NCI-H345 (cell line): ENCODE measurements at places on chromosomes 6 and 20.
A peak's percentile ranks its signal among the peaks of the same experiment; 100 is the strongest.

- no peak for DNase-seq
Observed at GRCh38 chr6:15656145-15656544, 6.7 kb downstream of the DTNBP1 start.

- no peak for DNase-seq
Observed at GRCh38 chr6:21922086-21922485, 328.5 kb downstream of the SOX4 start.

- no peak for DNase-seq
Observed at GRCh38 chr20:59123011-59123677, 40.5 kb upstream of the ZNF831 start.

- DNase-seq = no peak
Observed at GRCh38 chr6:15739353-15739752, 76.5 kb upstream of the DTNBP1 start.

GRCh38 chr6:127547904-127548649, 28.9 kb upstream of the C6orf58 start:
- no peak for DNase-seq

GRCh38 chr6:139468178-139468819, 93.9 kb upstream of the CITED2 start:
- no peak for DNase-seq

DNA sequence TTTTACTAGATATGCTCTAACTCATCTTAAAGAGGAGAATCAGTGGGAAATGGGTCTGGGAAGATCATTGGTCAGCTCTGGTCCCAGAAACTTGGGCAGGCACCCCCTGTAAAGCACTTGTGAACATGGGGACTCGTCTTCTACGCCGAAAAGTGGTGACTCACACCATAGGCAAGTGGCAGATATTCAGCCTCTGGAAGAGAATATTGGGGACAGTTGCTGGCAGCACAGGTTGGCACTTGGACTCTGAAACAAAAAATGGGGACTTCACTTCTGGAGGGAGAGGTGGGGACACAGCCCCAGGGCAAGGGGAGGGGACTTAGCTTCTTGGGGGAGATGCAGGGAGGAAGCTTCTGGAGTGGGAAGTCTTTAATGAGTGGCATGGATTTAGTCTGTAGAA, 11.9 kb upstream of the ZNF343 start:
- DNase-seq = no peak

GRCh38 chr6:131813991-131814390, 6.2 kb downstream of the ENPP1 start:
- DNase-seq = no peak

DNA sequence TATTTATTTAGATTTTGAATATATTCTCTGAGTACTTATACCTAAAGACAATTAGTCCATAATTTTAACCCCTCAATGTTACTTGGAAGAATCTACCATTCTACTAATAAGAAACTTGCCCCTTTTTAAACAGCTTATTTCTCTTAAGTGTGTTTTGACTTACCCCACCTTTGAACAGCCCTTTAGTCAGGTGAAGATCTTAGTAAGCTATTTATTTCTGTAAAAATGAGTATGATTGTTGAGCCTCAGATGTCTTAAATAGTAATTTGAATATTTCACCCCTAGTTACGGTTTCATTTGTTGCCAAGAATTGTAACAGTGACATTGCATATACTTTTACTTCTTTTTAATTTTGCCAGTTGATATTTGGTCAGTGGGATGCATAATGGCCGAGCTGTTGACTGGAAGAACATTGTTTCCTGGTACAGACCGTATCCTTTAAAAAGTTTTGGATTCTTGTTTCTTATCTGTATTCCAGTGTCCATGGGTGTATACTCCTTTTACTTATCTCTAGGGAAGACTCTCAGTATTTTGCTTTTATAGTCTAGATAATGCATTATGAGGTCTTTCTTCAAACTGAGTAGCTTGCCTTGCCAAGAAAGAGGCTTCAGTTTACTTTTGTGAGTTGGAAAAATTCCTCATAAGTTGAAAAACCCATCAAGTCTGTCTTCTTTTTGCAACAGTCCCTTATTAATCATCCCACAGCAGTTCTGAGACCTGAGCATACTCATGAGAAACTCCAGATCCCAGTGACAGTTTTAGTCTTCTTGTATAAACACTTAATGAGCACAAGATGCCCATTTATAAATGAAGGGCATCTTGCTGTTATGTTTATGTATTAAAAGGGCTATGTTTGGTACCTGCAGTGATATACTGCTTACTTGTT, 48.8 kb downstream of the MAPK14 start:
- no peak for DNase-seq

GRCh38 chr6:78117966-78118365, 465.1 kb downstream of the MEI4 start:
- DNase-seq = no peak

- no peak for DNase-seq
Observed at GRCh38 chr6:11146117-11146826, 34.7 kb upstream of the ERVFRD-1 start.

- DNase-seq = no peak
Observed at GRCh38 chr6:113488061-113488460, 369.1 kb upstream of the MARCKS start.

- peak; percentile 77 for DNase-seq
Observed at GRCh38 chr6:109318328-109318876, 63.9 kb downstream of the CD164 start.

DNA sequence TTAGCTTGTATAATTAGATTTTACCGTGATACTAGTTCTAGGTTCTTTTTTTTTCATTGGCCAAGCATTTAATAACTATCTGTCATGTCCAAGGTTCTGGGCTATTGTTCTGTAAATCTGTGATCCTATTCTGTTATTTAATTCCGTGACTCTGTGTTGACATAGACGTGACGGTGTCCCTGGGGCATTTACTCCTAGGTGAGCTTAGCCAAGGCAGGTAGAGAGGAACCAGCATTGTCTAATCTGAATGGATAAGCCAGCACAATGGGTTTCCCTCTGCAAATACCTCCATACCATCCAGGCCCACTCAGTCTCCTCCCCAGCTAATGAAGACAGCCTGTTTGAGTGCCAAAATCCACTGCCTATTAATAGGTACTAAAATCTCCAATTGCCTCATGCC, 8.9 kb upstream of the CDSN start:
- peak; percentile 53 for DNase-seq

- DNase-seq = no peak
Observed at GRCh38 chr6:110173506-110174132, 5.9 kb downstream of the WASF1 start.

DNA sequence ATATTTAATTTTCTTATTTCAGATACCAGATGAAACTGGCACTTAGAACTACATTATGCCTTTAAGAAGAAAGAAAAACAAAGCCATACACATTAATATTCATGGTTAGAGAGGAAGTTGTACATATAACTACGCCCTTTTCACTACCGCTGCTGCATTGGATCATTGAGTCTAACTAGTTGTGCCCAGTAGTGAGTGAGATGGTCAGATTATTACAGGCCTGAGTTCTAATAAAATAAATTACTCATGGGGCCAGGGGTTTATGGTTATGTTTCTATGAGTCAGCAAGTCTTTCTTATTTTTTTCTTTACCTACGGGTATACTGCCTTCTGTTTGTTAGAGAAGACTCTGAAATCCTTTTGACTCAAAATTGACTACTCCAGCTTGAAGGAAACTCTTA, 11.5 kb downstream of the RIOK1 start:
- no peak for DNase-seq

- DNase-seq = no peak
Observed at GRCh38 chr6:56505512-56506260, 137.0 kb downstream of the DST start.

DNA sequence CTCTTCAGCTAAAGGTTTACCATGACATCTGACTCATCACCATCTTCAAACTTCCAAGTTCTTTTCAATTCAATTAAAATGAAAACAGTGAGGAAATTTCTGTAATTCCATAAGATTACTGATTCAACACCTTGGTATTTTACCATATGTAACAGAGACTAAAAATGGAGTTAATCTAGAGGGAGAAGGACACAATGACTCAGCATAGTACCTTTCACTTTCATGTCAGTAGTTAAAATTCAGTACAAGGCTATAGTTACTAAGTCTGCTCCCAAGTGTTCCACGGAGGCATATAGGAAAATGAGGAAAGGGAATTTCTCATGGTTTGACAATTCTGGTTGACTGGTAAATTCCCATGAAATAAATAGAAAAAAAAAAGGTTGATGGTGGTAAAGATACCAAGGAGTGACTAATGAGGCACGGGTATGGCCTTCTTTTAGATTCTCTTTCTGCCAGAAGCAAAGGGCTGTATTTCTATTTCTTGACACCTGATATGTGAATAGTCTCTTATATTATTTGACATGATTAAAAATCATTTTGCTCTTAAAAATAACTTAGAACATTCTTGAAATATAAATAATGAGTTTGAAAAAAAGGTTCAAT, 526.7 kb upstream of the ADGRB3 start:
- no peak for DNase-seq

DNA sequence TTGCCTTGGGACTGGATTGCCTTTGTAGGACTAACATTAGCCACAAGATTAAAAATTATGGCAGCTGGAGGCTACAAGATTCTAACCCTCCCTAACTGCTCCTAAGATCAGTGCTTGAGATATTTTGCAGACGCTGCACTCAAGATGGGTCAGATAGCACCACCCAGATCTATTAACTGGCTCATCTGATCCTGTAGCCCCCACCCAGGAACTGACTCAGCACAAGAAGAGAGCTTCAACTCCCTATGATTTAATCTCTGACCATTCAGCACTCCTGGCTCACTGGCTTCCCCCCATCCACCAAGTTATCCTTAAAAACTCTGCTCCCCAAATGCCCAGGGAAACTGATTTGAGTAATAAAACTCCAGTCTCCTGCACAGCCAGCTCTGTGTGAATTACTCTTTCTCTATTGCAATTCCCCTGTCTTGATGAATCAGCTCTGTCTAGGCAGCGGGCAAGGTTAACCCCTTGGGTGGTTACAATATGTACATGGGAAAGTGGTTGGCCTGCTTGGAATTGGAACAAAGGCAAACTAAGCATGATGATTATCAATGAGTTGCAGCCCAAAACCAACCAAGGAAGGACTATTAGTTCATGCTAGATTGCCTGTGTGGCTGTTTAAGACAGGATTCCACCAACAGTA, 111.3 kb downstream of the OR2B2 start:
- no peak for DNase-seq

DNA sequence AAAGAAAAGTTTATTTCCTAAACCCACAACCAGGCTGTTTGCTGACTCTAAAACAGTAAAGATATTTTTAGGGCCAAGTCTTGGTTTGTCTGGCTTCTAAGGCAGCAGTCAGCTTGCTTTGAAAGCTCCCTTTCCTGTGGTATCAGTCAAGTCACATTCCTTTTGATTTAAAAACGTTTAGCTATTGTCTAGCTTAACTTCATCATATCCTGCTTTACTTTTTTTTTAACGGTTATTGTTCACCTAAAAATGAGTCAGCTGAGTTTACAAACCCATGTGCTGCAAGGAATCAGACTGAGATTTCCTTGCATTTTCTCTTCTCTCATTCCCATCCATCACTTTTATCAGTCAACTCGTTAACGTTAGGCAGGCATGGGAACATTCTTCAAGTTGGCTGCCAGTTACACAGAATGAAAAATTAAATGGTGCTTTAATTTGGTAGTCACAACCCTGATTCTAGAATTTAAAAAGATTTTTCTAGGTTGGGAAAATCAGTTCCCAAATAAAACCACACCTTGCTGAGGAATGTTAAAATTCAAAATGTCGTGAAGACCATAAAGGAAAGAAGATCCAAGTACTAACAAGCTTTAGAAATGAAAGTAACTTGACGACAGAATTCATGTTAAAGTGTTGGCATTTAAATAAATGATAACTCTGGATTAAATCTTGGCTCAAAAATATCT, 45.9 kb downstream of the ELOVL5 start:
- DNase-seq = no peak

DNA sequence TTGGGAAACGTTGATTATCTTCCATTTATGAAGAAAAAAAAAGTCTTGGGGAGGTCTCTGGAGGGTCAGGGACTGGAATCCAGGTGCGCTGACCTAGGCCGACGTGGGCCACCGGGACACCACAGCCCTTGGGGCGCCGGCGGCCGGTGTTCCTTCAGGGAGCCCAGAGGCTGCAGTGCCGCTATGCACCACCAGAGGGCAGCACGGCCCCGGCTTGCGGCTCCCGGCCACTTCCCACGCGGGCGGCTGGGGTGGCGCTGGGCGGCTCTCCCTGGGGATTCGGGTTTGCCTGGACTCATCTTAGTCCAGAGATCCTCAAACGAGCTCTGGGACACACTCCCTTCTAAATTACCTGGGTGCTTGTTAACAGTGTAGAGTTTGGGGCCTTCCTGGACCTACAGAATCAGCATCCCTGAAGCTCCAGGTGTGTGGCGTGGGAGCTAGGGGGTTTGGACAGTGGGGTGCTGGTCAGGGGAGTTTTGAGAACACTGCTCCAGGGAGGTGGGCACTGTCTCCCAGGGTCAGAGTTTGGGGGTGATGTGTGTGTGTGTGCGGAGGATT, 23.0 kb upstream of the GTSF1L start:
- DNase-seq = peak; percentile 73

- no peak for DNase-seq
Observed at GRCh38 chr6:135936606-135937005, 85.1 kb downstream of the PDE7B start.

DNA sequence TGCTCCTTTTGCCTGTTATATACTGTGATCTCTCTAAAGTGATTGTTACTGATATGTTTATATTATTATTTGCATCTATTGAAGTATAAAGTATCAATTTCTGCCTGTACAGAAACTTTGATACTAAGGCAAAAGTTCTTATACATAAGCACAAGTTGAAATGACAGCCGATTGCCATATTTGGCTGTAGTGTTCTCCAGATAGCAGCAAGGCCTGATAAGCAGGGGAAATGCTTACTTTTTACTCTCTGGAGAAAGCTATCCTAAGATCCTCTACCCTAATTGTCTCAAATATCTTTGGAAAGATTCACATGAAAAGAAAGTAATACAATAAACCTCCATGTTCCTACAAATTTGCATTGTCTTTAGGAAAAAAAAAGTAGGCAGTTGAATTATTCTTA, 31.4 kb downstream of the SENP6 start:
- no peak for DNase-seq

- DNase-seq = no peak
Observed at GRCh38 chr6:43846556-43846955, 76.5 kb downstream of the VEGFA start.

DNA sequence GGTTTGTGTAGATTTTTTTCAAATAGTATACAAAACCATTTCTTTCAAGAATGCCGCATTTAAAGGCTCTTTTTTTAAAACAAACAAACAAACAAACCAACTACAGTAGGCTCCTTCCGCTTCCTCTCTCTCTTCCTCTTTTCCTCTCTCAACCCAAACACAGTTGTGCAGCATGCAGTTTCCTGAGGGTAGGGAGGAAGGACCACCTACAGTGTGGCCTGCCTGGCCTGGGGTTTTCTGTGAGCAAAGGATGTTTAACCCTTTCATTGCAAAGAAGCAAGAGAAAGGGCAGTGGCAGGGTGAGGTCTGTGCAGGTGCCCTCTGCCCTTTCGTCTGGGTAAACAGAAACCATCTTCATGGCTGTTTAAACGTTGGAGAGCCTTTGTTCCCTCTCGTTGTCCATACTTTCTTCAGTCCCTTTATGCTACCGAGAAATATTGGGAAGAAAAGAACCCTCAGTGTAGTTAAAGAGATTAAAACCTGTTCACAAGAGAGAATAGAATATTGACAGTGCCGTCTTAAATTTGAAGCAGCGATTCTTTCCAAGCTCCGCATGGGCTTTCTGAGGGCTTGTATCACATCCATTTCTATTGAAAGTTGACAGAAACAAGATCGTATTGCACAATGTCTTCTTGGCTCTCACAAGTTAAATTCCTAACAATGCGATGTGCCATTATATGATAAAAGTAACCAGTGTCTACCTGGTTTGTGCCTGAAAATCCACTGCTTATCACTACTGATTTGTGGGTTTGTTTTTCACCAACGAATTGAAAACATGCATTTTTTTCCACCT, 215.5 kb upstream of the SNX9 start:
- DNase-seq = no peak

- DNase-seq = no peak
Observed at GRCh38 chr20:53961527-53961926, 108.9 kb downstream of the BCAS1 start.
